ENCODE measurements at places on chromosomes 1 and 21. TPM values are rescaled to one million over a fixed set of nuclear protein-coding genes. Genes with fewer than 3 reads are reported as not detected.

The PCP4 gene
- total RNA-seq, result 4.0 TPM

DNA sequence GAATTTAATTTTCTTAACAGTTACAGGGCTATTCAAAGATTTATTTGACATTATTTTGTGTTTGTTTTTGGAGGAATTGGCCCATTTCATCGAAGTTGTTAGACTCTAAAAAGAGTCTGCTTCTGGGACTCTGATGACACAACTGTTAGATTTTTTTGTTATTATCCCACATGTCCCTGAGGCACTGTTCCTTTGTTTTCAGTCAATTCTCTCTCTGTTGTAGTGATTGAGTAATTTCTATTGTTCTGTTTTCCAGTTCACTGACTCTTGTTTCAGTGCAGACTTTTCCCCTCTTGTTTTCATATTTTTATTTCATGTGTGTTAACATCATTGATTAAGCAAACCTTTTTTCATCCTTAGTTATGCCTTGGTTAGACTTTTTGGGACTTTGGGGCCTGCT lies 325.0 kb downstream of the ZNF326 start:
- no peak for DNase-seq

GRCh38 chr1:85200463-85201339 lies at the start of gene SYDE2:
Gene SYDE2 (minus strand): TSS chr1:85201016. CDS start chr1:85200996, 20 bp downstream.
- DNase-seq, result peak; percentile 86

GRCh38 chr21:45284456-45284741 lies 3.3 kb downstream of the POFUT2 start:
- no peak for DNase-seq

GRCh38 chr1:40187399-40187798 lies 26.2 kb downstream of the RLF start:
- DNase-seq, result no peak

- DNase-seq, result no peak
Observed at GRCh38 chr1:96291468-96291867, 430.1 kb upstream of the PTBP2 start.

- DNase-seq, result no peak
Observed at GRCh38 chr1:116991171-116991845, 10.3 kb upstream of the CD101 start.

- no peak for DNase-seq
Observed at GRCh38 chr1:41400225-41400624, 39.0 kb downstream of the FOXO6 start.

Measured in Caco-2 (cell line).